Pancreas (tissue), 10 donors: ENCODE measurements at places on chromosomes 7 and 10. TPM values are rescaled to one million over a fixed set of nuclear protein-coding genes. Genes with fewer than 3 reads are reported as not detected.

DNA sequence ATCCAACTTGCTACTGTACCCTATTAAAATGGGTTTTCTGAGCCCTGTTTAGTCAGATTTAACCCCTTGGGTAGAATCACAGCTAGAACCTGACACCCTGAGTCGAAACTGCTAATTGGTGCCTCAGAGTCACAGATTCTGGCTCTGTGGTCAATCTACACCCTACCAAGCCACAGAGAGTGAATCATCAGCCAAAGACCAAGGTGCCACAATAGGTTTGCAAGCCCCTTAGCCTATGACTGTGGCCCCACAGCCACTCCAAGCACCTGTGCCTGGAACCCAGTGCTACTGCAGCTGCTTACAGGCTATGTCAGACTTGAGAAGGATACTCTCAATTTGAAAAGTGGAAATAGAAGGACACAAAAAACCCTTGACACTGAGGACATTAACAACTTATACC, 202.8 kb upstream of the KCND2 start:
- no peak for DNase-seq

- DNase-seq = no peak
These were observed 43.1 kb downstream of the EGFR start for GRCh38 chr7:55061726-55062499.

GRCh38 chr10:4061441-4061951, 276.5 kb upstream of the KLF6 start:
- DNase-seq = no peak

DNA sequence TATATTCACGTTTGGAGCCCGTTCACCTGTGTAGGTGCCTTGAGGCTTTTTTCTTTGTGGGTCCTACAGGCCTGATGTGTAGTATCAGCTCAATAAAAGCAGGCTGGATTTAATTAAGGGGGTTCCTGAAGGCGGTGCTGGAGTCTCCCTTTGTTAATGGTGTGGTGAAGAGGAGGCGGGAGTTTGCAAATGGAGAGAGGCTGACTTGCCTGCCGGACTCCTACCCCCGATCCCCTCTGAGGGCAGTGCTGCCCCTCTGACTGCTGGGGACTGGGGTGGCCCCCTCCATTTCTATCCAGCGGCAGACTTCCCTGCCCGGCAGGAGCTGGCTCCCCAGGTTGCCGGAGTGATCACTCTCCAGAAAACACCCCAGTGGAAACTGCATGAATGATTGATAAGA, 45.1 kb downstream of the ZMIZ1 start:
- no peak for DNase-seq

GRCh38 chr10:69662901-69663300, 32.9 kb downstream of the FAM241B start:
- DNase-seq = no peak

DNA sequence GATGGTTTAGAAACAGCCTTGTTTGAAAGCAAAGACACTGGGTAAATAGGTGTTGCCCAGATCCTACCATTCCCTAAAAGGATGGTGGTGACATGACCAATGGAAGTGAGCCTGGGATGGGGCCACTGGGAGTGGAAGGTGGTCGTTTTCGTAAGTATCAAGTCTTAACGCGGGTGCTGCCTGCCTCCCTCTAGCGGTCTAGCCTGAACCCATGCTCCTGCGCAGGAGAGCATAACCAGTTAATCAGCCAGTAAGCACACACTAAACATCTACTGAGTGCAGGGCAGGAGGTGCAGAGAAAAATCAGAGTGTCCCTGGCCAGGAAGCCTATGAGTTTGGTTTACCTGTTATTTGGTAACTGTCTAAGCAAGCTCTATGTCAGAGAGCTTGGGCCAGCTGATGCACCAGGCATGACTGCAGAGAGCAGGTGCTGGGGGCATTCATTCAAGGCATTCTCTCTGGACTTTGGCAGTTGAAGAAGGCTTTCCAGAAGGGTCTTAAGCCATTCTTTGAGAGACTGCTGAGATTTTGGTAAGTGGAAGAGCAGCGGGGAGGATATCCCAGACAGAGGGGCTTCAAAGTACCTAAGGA, 930 bp downstream of the GARIN1A start:
- DNase-seq = no peak

DNA sequence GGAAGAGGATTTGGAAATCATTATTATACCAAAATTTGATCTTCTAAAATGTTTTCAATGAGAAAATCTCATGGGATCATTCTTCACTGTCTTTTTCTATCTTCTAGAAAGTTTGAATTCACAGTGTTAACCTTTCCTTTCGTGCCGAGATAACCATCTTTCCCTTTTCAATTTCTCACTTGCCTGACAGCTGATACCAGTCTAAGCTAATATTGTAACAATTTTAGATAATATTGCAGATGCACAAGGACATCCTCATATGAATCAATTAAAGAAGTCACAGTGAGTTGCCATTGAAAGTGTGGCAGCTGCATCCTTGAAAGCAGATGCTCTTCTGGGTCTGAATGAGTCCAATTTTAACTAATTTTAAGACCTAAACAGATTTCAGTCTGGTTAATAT, 139.6 kb upstream of the LRGUK start:
- DNase-seq = no peak

GRCh38 chr10:93999401-93999851, 5.7 kb downstream of the PLCE1 start:
- peak; percentile 17 for DNase-seq

GRCh38 chr7:155682484-155682883, 38.0 kb downstream of the RBM33 start:
- no peak for DNase-seq

- no peak for DNase-seq
These were observed 19.2 kb upstream of the BMPER start for GRCh38 chr7:33886149-33886623.

GRCh38 chr7:23237000-23237399, 9.6 kb upstream of the GPNMB start:
- DNase-seq = no peak

GRCh38 chr7:7803715-7804178, 85.3 kb upstream of the RPA3 start:
- DNase-seq = no peak

- DNase-seq = peak; percentile 39
These were observed 13.9 kb downstream of the ATP6V1F start for GRCh38 chr7:128876586-128876977.

DNA sequence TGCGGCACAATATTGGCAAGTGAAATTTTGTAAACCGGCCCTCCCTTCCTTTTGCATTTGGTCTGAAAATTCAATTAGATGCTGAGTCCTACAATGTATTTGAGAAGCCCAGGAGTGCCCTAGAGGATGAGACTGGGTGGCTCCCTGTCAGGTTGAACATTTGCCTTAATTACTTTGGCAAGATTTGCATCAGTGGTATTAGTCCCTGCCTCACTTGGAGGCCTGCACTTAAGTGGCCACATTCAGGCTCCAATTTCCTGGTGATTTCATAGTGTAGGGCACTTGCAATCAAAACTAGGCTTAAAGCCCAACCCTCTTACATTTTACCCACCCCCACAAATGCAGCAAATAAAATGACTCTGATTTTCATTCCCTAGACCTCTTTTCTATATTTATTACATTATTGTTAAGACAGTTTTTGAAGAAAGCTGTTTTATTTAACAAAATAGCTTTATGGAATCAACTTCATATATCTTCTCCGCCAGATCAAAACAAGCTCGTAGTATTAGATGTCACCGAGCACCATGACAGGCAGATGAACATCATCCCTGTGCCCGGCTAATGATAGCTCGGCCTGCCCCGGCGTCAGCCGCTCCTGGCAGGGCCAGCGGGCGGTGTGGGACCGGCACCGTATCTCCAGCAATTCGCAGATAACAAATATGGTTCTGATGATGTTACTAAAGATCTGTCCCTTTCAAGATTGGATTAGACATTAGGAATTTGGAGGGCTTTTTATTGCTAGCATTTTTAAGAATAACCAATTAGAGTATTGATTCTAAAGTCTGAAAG, 73.6 kb downstream of the EGFR start:
- DNase-seq = no peak

DNA sequence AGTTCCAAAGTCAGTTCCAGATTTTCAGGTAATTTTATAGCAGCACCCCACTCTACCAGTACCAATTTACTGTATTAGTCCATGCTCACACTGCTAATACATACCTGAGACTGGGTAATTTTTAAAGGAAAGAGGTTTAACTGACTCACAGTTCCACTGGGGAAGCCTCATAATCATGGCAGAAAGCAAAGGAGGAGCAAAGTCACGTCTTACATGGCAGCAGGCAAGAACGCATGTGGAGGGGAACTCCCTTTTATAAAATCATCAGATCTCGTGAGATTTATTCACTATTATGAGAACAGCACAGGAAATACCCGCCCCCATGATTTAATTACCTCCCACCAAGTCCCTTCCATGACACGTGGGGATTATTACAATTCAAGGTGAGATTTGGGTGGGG, 142.4 kb downstream of the AHR start:
- DNase-seq = no peak

DNA sequence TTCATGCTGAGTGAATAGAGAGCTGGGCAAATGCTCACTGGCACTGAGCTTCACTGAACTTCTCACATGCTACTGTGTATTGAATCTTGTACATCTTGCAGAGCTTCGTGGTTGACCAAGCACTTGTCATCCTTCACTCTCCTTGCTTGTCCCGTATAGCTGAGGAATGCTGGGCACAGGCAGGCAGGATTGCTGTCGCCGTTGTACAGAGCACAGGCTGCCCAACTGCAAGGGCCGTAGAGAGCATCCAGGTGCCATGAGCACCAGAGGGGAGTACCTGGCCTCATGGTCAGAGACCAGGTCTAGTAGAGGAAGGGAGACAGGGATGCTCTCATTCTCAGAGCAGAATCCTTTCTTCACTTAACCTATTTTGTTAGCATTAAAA, 99.8 kb upstream of the RET start:
- DNase-seq = no peak

- no peak for DNase-seq
These were observed 4.4 kb upstream of the MYL7 start for GRCh38 chr7:44145479-44145968.

DNA sequence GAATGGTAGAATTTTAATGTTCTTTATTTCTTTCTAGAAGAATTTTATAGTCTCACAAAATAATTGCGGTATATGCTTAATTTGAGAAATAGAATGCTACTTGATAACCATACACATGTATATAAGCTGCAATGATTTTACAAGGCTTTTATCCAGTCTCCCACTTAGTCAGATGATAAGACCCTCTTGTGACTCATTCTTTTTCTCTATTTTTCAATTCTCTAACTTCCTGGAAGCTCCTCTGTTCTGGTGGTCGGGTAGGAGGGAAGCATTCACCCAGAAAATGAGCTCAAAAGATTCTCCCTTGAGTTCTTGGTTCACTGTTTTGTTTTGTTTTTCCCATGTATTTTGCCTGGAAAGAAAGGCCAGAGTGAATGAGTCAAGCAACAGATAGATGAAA, 546.6 kb downstream of the INHBA start:
- no peak for DNase-seq

DNA sequence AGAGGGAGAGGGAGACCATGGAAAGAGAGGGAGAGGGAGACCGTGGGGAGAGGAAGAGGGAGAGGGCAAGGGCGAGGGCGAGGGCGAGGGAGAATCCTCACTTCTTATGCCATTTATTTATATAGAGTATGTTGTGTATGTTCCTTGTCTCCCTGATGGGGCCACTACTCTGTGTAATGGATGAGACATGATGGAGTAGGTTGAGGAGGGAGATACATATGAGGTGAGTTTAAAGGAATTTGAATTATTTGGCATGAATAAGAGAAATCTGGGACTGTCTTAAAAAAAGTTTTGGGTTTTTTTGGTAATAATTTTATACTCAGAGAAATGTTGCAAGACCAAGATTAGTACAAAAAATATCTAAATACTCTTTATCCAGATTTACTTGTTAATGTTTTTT, 20.1 kb downstream of the CCSER2 start:
- DNase-seq = no peak

DNA sequence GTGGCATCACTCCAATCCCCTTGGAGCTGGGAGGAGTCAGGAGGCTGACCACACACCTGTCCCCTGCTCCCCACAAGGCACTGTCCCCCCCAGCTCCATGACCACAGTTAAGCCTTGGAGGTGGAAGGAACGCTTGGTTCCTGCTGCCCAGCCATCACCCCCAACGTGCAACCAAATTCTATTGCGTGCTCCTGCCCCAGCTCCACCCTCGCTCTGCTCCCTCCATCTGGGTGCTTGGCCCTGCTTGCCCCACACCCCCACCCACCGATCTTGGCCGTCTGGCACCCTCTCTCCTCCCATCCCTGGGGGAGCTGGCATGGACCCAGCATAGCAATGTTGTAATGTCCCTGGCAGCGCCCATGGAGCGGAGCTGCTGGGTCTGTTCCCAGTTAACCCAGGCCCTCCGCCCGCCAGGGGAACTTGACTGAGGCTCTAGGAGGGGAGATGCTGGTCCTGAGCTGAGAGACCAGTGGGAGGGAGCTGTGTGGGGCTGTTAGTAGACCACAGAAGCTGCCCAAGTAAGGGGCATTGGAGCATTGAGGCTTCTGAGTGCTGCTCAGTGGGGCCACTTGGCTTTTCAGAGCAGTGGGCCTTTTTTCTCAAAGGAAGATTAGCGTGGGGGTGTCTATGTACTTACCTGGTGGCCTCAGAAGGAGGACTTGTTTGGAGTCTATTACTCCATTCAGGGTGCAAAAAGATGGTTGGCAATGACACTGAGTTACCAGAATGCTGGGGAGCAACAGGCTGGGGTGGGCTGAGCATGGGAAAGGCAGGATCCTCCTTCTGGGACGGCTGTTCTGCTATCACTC, 1.1 kb downstream of the EPHB6 start:
- DNase-seq = peak; percentile 64

The CYP3A7 gene
- 1.3 TPM for total RNA-seq

The TET1 gene
- 1.6 TPM for total RNA-seq

The BLNK gene
- 7.1 TPM for total RNA-seq

The SH2D4B gene
- total RNA-seq = not detected

The SH3PXD2A gene
- total RNA-seq = 16.4 TPM

The CYP3A5 gene
- total RNA-seq = 10.0 TPM

The IL6 gene
- total RNA-seq = 1.7 TPM

The OR9A2 gene
- total RNA-seq = not detected

The GRID2IP gene
- 0.55 TPM for total RNA-seq

The SPDYE2B gene
- total RNA-seq = not detected

The MBLAC1 gene
- total RNA-seq = 2.1 TPM

The BMPER gene
- 0.54 TPM for total RNA-seq

The KEL gene
- total RNA-seq = 0.64 TPM

The ADRA2A gene
- 12.6 TPM for total RNA-seq

The DGKI gene
- total RNA-seq = 0.12 TPM

The ZSCAN21 gene
- total RNA-seq = 3.8 TPM
